Chondrocyte (in vitro differentiated cells): ENCODE measurements at places on chromosomes 7 and 10.

DNA sequence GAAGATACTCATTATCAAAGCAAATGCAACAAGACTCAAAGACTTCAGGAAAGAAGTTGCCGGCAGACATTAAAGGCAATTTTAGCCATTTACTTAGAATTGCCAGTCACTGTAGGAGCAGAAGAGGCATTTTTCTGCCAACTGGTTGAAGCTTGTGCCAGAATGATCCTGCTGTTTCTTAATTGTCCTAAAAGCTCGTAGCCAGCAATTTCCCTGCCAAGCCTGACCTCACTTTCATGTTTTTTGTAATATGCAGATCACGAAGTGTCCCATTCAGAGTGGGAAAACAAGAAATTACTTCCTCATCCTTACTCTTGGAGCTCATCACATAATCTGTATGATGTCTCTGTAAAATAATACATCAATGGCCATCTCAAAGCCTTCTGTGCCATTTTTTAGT is 130.9 kb upstream of the ANKRD1 start:
- no peak overlapping the region for H3K4me3 ChIP-seq
- no peaks in the 10 kb centered on the region for H3K27me3 ChIP-seq
- H3K4me1 ChIP-seq: peaks cover 16% of the 10 kb centered on the region
- H3K36me3 ChIP-seq: no peaks in the 10 kb centered on the region
- no peak overlapping the region for H3K27ac ChIP-seq
- no peak for DNase-seq

GRCh38 chr10:78648256-78648860 is 420.4 kb upstream of the ZMIZ1 start:
- peaks cover 13% of the 10 kb centered on the region for H3K4me1 ChIP-seq
- peaks cover 17% of the 10 kb centered on the region for H3K27me3 ChIP-seq
- no peaks in the 10 kb centered on the region for H3K36me3 ChIP-seq
- H3K4me3 ChIP-seq: no peak overlapping the region

- H3K4me3 ChIP-seq: no peak overlapping the region
- peaks cover 63% of the 10 kb centered on the region for H3K4me1 ChIP-seq
- no peak for DNase-seq
- no peaks in the 10 kb centered on the region for H3K27me3 ChIP-seq
- no peaks in the 10 kb centered on the region for H3K36me3 ChIP-seq
- peak overlapping the region; percentile 83 for H3K27ac ChIP-seq
Observed at GRCh38 chr10:50605951-50606270, 17.8 kb downstream of the SGMS1 start.

GRCh38 chr7:1697499-1698125 is 27.5 kb downstream of the ELFN1 start:
- no peaks in the 10 kb centered on the region for H3K36me3 ChIP-seq
- no peaks in the 10 kb centered on the region for H3K4me1 ChIP-seq
- H3K27ac ChIP-seq: no peak overlapping the region
- peak; percentile 51 for DNase-seq

DNA sequence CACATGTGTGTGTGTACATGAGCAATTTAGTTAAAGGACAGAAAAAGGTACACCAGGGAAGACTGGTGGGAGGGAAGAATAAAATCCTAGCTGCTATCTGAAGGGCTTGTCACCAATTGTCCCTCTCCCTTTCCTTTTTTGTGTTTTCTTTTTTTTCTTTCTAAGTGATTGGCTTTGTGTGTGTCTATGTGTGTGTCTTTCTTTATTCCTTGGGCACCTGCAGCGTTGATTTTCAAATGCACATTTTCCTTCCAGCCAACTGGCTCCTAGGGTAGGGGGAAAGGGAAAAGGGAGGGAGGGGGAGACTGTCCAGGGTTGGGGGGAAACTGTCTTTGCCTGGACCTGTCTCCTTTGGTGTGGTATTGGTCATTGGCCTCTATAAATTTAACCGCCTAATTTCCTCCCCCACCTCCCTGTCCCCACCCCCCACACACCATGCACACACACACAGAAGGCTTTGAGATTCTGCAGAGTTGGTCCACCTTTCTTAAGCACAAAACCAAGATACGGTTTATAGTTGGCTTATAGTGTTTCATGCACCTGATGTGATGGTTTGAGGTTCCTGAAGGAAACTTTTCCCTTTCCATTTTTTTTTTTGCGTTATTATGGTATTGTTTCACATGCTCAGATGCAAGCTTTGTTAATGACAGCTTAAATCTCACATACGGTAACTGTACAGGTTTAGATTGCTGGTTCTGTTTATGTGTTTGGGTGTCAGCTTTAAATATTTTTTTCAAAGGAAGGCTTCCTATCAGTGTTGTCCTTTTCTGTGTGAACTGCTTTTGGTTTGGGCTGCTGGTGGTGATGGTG is 2.6 kb downstream of the AUTS2 start:
- H3K27me3 ChIP-seq: no peaks in the 10 kb centered on the region
- H3K4me3 ChIP-seq: peak overlapping the region; percentile 94
- DNase-seq: no peak
- H3K4me1 ChIP-seq: peaks cover 13% of the 10 kb centered on the region
- no peaks in the 10 kb centered on the region for H3K36me3 ChIP-seq
- H3K27ac ChIP-seq: no peak overlapping the region

DNA sequence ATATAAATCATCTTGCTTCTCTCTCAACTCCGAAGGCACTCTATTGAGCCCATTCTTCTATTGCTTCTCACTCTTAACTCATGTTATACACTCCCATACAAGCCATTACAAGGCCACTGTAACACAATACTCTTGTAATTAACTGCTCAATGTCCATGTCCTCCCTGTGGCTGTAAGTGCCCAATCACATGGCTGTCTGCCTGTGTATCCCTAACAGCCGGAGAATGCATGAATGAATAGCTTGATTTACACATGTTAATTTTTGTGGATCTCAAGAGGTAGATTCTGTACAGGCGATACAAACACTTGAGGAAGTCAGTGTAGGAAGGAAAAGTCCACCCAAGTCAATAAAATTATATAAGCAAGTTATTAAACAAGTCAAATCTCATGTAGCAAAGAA is 215.6 kb downstream of the DOCK4 start:
- DNase-seq: no peak
- H3K4me3 ChIP-seq: no peak overlapping the region
- no peaks in the 10 kb centered on the region for H3K27me3 ChIP-seq
- H3K4me1 ChIP-seq: peaks cover 51% of the 10 kb centered on the region
- H3K36me3 ChIP-seq: peaks cover 21% of the 10 kb centered on the region

DNA sequence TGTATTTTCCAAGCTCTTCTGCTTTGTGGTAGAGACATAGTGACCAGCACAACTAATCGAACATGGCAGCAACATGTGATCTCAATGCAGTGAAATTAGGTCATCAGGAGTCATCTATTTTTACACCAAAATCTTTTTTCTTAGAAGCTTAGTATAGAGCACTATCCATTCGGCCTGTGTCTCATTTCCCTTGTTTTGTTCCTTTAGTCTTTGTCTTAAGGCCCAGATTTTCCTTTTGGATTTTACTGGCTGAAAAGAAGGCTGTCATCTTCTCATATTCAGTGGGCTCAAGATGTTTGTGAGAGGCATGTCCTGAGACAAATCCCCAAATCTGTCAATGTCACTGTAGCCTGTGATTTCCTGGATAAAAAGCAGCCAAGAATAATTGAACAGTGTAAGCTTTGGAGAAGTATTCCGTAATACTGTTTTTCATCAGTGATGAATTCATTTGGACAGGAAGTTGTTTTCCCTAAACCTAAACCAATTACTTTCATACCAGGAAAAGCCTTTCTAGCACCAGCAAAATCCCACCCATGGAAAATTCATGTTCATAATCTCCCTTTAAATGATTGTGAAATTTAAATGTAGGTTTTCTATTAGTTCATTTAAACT is 55.2 kb downstream of the MAGI2 start:
- H3K36me3 ChIP-seq: no peaks in the 10 kb centered on the region
- H3K27ac ChIP-seq: peak overlapping the region; percentile 5
- H3K4me1 ChIP-seq: peaks cover 15% of the 10 kb centered on the region
- H3K27me3 ChIP-seq: no peaks in the 10 kb centered on the region
- no peak overlapping the region for H3K4me3 ChIP-seq

- no peak overlapping the region for H3K4me3 ChIP-seq
- H3K27ac ChIP-seq: no peak overlapping the region
- no peaks in the 10 kb centered on the region for H3K36me3 ChIP-seq
Observed at GRCh38 chr7:69622014-69622835, 23.9 kb downstream of the AUTS2 start.

DNA sequence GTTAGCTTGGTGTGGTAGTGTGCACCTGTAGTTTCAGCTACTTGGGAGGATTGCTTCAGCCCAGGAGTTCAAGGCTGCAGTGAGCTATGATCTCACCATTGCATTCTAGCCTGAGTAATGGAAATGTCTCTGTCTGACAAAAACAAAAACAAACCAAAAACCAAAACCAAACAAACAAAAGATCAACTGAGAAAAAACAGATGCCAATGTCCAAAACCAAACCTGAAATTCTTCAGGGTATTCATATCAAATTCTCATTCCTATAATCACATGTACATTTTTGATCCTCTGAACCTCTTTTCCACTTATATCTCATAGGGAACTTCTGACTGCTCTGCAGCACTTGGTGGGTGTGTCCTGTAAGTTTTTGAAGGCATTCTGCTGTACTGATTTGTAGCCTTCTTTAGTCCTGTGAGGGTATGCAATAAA is 87.0 kb downstream of the CDK6 start:
- no peak overlapping the region for H3K4me3 ChIP-seq
- H3K36me3 ChIP-seq: peaks cover 4% of the 10 kb centered on the region

DNA sequence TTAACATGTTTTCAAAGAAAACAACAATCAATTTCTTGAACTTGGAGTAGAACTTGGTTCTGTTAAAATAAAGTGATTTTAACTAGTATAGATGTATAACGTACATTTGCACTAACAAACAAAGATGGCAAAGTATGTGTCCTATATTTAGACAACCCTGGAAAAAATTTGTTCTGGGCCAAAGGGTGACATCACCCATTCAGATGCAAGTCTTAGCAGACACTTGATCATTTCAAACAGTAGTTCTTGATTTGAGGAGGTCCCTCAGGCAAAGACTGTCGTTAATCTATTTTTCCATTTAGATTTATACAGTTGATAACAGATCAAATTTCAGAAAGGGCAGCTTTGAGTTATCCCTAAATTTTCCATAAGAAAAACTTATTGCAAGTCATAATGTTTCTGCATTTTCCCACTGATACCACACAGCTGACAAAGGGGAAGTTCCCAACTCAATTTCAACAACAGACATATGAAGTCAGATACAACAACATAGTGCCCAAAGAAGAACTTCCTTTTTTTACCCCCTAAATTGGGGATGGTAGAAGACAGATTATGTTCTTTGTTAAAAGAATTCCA is 5.2 kb downstream of the NMT2 start:
- no peak overlapping the region for H3K27ac ChIP-seq
- DNase-seq: no peak
- no peak overlapping the region for H3K4me3 ChIP-seq
- H3K4me1 ChIP-seq: peaks cover 27% of the 10 kb centered on the region
- H3K27me3 ChIP-seq: no peaks in the 10 kb centered on the region
- no peaks in the 10 kb centered on the region for H3K36me3 ChIP-seq

- H3K4me1 ChIP-seq: no peaks in the 10 kb centered on the region
- no peaks in the 10 kb centered on the region for H3K36me3 ChIP-seq
- H3K27ac ChIP-seq: no peak overlapping the region
- no peak overlapping the region for H3K4me3 ChIP-seq
Observed at GRCh38 chr7:26603631-26604030, 260.8 kb downstream of the SKAP2 start.

DNA sequence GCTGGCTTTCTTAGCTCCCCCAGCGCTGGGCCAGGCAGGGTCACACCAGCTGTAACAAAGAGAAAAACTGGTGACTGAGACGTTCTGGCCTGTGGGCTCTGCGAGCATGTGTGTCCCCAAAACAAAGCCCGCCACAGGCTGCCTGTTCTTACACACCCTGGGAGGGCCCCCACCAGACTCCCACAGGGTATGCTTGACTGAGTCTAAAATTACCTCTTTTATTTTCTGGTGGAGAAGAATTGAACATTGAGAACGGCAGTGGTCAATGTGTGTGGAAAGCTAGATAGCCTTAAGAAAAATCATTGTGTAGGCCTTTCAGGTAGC is 808 bp downstream of the C10orf71 start:
- H3K27ac ChIP-seq: no peak overlapping the region
- peaks cover 18% of the 10 kb centered on the region for H3K27me3 ChIP-seq

- no peaks in the 10 kb centered on the region for H3K27me3 ChIP-seq
- DNase-seq: no peak
- H3K4me1 ChIP-seq: peaks cover 7% of the 10 kb centered on the region
- no peak overlapping the region for H3K27ac ChIP-seq
- no peak overlapping the region for H3K4me3 ChIP-seq
Observed at GRCh38 chr7:80392229-80393169, 119.4 kb downstream of the GNAT3 start.

- no peaks in the 10 kb centered on the region for H3K36me3 ChIP-seq
- no peaks in the 10 kb centered on the region for H3K27me3 ChIP-seq
- no peak overlapping the region for H3K27ac ChIP-seq
- no peaks in the 10 kb centered on the region for H3K4me1 ChIP-seq
- DNase-seq: no peak
Observed at GRCh38 chr7:134188311-134188710, 61.2 kb downstream of the LRGUK start.

GRCh38 chr7:77837275-77837674 is 38.7 kb downstream of the PHTF2 start:
- no peak overlapping the region for H3K27ac ChIP-seq
- no peaks in the 10 kb centered on the region for H3K36me3 ChIP-seq
- H3K4me1 ChIP-seq: peaks cover 17% of the 10 kb centered on the region
- H3K4me3 ChIP-seq: no peak overlapping the region
- no peak for DNase-seq

- H3K27me3 ChIP-seq: no peaks in the 10 kb centered on the region
- peak overlapping the region; percentile 77 for H3K4me3 ChIP-seq
- no peak overlapping the region for H3K27ac ChIP-seq
- no peaks in the 10 kb centered on the region for H3K36me3 ChIP-seq
Observed at GRCh38 chr10:119541459-119542356, 811 bp downstream of the RGS10 start.

GRCh38 chr10:11604865-11605650 is 6.4 kb downstream of the USP6NL start:
- DNase-seq: no peak
- H3K27ac ChIP-seq: no peak overlapping the region
- no peaks in the 10 kb centered on the region for H3K27me3 ChIP-seq
- H3K36me3 ChIP-seq: no peaks in the 10 kb centered on the region

- no peaks in the 10 kb centered on the region for H3K36me3 ChIP-seq
- H3K27me3 ChIP-seq: peaks cover 6% of the 10 kb centered on the region
- no peak overlapping the region for H3K4me3 ChIP-seq
- peaks cover 26% of the 10 kb centered on the region for H3K4me1 ChIP-seq
- no peak for DNase-seq
Observed at GRCh38 chr10:117442944-117443685, 67.9 kb upstream of the PDZD8 start.

GRCh38 chr7:107837145-107837512 is 34.1 kb upstream of the SLC26A3 start:
- DNase-seq: no peak
- peaks cover 38% of the 10 kb centered on the region for H3K27me3 ChIP-seq
- H3K36me3 ChIP-seq: peaks cover 2% of the 10 kb centered on the region
- no peak overlapping the region for H3K4me3 ChIP-seq
- no peaks in the 10 kb centered on the region for H3K4me1 ChIP-seq

- no peak overlapping the region for H3K27ac ChIP-seq
- H3K4me3 ChIP-seq: no peak overlapping the region
- no peaks in the 10 kb centered on the region for H3K27me3 ChIP-seq
- H3K36me3 ChIP-seq: peaks cover 4% of the 10 kb centered on the region
Observed at GRCh38 chr10:12896251-12896650, 105.3 kb downstream of the CCDC3 start.

GRCh38 chr10:97079448-97079847 is 106.3 kb downstream of the SLIT1 start:
- no peak overlapping the region for H3K4me3 ChIP-seq
- H3K27ac ChIP-seq: no peak overlapping the region
- H3K4me1 ChIP-seq: no peaks in the 10 kb centered on the region
- no peak for DNase-seq
